ENCODE measurements at places on chromosomes 4 and X.

DNA sequence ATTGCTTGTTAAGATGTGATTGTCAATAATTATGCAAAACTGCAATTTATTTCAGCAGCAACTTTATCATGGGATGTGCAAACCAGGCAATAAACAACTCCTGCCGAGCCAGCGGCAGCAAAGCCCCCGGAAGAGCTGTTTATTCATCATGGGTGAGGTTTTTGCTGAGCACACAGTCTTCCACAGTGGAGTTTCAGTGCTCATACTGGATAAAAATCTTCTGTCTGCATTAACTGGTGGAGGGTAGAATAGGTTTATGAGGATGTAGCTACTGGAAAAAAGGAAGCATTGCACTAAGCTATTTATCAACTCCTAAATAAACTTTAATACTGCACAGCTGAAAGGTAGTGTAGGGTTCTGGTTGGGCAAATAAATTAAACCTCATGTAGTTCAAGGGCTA, 557.4 kb upstream of the FTHL17 start:
- DNase-seq: no peak

GRCh38 chrX:122835886-122836285, 348.2 kb upstream of the GRIA3 start:
- no peak for DNase-seq

DNA sequence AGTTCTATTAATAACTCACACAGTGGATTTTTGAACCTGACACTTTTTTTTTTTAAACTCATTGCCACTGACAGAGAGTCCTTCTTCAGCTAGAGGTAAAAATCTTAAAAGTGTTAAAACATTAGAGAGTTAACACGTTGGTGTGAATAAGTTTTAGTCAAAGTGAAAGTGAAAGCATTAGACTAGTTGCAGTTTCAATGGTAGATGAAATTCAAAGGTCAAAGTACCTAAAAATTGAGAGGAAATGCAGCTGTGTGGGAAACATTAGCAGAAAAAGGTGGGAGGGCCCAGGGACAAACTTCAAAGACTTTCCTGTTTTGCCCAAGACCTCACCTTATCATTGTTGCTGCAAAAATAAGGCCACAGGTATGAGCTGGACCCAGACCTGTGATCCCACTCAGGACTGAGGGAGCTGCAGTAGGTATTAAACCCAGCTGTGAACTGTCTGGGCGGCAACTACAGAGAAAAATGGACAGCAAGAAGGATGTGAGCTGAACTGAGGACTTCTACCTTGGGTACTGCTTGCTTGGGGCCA, 17.6 kb upstream of the GABRA4 start:
- no peak for DNase-seq

DNA sequence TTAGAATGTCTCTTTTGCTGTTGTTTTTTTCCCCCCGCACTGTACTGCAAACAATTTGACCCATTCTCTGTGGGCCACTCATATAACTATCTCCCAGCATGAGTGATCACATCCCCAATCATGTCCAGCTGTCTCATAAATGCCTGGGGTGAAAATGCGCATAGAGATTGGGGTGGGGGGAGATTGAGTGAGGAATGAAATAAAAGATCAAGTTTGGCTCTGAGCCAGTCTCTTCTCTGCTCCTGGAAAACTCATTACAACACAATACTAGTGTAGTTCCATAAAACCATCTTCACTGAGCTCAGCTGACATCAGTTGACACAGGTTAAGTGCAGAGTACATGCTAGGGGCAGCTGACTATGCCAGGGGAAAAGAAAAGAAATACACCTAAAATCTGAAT, 96.9 kb downstream of the EGF start:
- DNase-seq: no peak

GRCh38 chrX:72466493-72466892, 106.2 kb downstream of the HDAC8 start:
- no peak for DNase-seq

- DNase-seq: no peak
Measured at GRCh38 chrX:55056820-55057674, 17.8 kb upstream of the PAGE2B start.

DNA sequence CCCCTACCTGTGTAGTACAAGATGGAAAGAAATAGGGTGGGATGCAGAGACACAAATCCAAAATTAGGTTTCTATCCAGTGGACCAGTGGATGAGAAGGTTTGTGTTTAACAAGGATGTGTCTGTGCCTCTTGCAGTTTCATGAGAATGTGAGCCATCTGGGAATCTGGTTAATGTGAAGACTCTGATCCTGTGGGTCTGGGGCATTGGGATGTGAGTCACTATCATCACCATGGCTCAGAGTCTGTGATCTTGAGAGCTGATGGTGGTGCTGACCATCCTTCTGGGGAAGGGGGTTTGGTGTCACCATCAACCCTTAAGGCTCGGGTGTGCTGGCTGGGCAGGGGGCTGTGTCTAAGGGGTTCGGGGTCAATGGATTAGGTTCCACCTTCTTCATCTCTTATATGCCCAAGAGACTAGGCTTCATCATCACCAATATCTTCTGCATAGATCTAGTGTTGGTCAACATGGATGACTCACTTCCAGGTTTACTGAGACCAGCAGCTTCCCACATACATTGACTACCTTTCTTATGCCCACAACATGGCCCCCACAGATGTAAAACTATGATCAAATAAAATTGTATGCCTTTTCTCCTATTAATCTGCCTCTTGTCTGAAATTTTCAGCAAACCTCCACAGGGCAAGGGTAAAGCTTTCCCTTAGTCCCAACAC, 65.7 kb upstream of the MID1 start:
- DNase-seq: no peak

GRCh38 chrX:11427453-11428071, 134.3 kb downstream of the AMELX start:
- DNase-seq: peak; percentile 1

GRCh38 chr4:83179205-83179604, 64.7 kb upstream of the PLAC8 start:
- DNase-seq: no peak

GRCh38 chrX:118114971-118115370, 1.6 kb downstream of the KLHL13 start:
- DNase-seq: no peak

DNA sequence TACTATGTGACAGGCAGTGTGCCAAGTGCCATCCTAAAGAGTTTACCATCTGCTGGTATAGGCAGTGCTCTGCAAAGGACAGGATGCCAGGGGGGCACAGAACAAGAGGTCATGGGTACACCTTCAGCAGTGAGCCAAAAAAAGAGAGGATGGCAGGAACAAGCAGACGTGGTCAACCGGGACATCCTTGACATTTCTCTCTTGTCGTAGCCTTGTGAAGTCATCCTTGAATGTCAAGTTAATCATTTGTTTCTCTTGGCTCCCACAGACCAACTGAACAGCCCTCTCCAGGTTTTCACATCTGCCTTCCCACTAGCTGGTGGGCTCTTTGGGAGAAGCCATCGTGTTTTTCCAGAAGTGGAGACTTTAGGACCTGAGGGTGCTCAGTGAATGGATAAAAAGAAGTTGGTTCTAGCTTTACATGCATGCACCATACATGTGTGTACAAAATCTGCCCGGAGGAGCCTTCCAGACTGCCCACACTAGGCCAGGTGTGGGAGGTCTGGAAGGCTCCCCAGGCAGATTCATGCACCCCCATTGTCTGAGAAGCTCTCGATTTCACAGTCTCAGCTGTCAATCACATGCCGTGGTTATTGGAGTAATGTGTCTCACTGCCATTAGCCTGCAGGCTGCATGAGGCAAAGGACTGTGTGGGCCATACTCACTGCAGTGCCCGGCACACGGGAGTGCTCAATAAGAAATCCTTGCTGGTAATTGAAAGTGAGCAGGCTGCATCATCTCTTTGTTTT, 16.4 kb downstream of the PNMA6F start:
- DNase-seq: no peak

DNA sequence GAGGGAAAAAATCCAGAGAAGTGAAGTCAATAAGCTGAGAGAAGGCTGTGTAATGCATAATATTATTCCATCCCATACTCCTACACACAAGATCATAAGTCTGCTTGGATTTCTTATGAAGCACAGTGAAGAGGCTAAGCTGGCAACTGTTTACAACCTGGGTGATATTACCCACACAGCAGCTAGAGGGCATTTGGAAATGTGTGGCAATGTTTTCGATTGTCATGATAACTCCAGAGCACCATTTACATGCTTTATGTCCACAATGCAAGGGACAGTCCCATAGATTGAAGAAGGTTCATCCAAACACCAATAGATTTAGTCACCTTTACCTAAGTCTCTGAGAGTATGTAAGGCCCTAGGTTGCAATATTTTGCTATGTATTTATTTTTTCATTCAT, 412.2 kb downstream of the PPP3CA start:
- no peak for DNase-seq

GRCh38 chrX:129000797-129001196, 522.5 kb downstream of the SMARCA1 start:
- no peak for DNase-seq

DNA sequence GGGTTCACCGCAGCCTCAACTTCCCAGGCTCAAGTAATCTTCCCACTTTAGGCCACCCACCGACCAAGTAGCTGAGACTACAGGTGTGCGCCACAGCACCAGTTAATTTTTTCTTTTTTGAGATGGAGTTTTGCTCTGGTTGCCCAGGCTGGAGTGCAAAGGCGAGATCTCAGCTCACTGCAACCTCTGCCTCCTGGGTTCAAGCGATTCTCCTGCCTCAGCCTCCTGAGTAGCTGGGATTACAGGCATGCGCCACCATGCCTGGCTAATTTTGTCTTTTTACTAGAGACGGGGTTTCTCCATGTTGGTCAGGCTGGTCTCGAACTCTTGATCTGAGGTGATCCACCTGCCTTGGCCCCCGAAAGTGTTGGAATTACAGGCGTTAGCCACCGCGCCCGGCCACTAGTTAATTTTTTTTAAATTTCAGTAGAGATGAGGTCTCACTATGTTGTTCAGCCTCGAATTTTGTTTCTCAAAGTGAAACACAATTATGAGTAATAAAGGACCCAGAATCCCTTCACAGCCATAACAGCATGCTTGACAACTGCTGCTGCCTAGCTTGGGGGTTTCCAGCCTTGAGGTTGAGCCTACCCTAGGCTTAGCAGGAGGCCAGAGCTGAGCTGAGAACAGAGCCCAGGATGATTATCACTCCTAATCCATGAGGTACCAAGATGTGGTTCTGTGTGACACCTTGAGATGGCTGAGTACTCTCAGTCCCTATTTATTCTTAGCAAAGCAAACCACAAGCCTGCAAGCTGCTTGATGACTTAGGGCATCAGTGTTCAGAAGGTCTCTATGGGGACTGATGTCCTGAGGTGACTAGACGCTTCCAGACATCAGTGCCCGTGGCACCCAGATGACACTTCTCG, 41.6 kb upstream of the NKRF start:
- DNase-seq: peak; percentile 59

DNA sequence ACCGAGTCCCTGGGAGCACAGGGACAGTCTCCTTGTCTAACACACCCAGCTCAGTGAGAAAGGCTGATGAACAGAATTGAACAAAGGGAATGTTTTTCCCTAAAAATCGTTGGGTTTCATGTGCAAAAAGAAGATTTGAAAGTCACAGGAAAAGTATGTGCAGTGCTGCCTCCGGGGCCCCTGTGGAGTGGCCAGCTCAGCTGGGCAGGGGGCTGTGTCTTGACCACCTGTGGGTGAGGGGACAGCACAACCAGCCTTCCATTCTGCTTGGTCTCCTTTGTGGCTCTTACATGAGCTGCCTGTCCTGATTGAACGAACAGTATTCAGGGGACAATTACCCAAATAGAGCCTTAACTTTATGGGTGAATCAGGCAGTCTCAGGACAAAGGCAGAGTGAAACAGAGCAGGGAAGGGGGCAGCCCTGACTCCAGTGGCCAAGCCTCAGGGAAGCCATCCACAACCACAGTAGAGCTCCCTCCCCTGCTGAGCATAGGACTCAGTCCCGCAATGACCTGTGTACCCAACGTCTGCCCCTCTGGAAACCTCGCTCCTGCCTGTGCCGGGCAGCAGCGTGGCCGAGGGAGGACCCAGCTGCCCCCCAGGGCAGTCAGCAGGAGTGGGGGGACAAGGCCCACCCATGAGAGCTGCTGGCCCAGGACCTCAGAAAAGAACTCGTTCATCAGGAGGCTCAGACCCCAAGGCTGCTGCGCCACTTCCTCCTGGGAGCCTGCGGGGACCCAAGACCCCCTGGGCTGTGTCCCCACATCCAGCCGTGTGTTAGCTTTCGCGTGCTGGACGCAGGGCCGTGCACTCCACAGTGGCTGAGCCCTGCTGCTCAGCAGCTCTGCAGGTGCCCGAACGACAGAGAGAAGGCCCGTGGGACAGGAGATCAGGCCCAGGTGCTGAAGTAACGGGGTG, 59.6 kb upstream of the MXD4 start:
- no peak for DNase-seq

- DNase-seq: no peak
Measured at GRCh38 chr4:173585876-173586572, 56.0 kb upstream of the HAND2 start.

- no peak for DNase-seq
Measured at GRCh38 chr4:177185579-177185978, 124.1 kb upstream of the NEIL3 start.

GRCh38 chr4:10063544-10064300, 42.4 kb upstream of the SLC2A9 start:
- DNase-seq: no peak

- DNase-seq: no peak
Measured at GRCh38 chrX:13091111-13091765, 46.8 kb upstream of the FAM9C start.

GRCh38 chrX:112941209-112941837, 100.7 kb upstream of the AMOT start:
- DNase-seq: no peak

- no peak for DNase-seq
Measured at GRCh38 chrX:7709845-7710244, 133.1 kb upstream of the VCX start.
